Breast epithelium (tissue), 4 donors: ENCODE measurements at places on chromosomes 3 and 15. TPM values are rescaled to one million over a fixed set of nuclear protein-coding genes. Genes with fewer than 3 reads are reported as not detected.

CP gene
- 225 TPM for total RNA-seq

ALS2CL gene
- 22.9 TPM for total RNA-seq

GOLGA8S gene
- 0.44 TPM for total RNA-seq

AGTR1 gene
- total RNA-seq = 77.9 TPM

DNA sequence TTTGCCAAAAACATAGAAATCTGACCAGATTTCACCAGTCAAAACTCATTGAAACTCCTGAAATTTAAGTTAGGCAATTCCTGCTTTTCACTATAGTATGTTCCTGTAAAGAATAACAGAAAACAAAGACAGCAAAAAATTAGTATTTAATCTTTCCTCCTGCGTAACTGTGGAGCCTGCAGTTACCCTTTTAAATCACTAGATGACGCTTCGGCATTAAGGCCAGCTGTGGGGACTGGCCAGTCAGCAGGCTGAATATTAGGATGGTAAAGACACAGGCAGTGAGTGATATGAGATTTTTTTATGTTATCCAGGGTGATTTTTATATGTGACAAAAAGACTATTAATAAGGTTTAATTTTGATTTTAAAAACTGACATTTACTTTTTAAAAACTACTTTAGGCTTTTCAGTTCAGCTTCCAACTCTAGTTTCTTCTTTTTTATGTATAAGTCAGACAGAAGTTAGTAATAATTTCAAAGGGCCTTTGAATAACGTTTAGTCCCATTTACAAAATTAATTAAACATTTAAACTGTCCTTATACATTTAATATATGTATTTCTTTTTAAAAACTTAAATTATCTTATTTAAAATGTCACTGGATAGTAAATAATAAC is 165.1 kb downstream of the PPM1L start:
- H3K27me3 ChIP-seq = no peaks in the 10 kb centered on the region
- H3K4me1 ChIP-seq = no peaks in the 10 kb centered on the region
- no peak for DNase-seq
- H3K4me3 ChIP-seq = no peak overlapping the region

GRCh38 chr3:155069729-155070128 is 10.4 kb upstream of the MME start:
- H3K36me3 ChIP-seq = no peaks in the 10 kb centered on the region
- no peaks in the 10 kb centered on the region for H3K27me3 ChIP-seq
- no peak overlapping the region for H3K27ac ChIP-seq
- no peak for DNase-seq

DNA sequence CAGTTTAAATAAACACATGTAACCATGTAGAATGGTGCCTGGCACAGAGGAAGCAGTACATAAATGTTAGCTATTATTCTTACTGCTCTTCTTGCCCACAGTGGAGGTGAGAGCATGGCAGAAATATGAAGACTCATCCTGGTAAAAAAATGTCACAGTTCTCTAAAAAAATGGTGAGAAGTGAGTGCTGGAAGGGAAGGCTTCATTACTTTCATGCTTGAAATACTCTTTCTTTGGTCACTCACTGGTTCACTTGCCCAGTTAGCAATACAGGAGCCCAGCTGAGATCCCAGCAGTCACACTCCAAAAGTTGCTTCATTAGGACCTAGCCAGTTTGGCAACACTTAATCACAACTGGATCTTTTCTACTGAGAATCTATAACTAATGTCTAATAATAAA is 1017.2 kb downstream of the TUSC7 start:
- DNase-seq = no peak
- no peaks in the 10 kb centered on the region for H3K36me3 ChIP-seq
- no peaks in the 10 kb centered on the region for H3K4me1 ChIP-seq
- H3K27ac ChIP-seq = no peak overlapping the region
- H3K4me3 ChIP-seq = no peak overlapping the region

GRCh38 chr3:58016710-58017109 is 8.5 kb downstream of the FLNB start:
- no peak overlapping the region for H3K4me3 ChIP-seq
- no peak for DNase-seq
- no peaks in the 10 kb centered on the region for H3K36me3 ChIP-seq
- H3K27ac ChIP-seq = no peak overlapping the region
- H3K27me3 ChIP-seq = no peaks in the 10 kb centered on the region

DNA sequence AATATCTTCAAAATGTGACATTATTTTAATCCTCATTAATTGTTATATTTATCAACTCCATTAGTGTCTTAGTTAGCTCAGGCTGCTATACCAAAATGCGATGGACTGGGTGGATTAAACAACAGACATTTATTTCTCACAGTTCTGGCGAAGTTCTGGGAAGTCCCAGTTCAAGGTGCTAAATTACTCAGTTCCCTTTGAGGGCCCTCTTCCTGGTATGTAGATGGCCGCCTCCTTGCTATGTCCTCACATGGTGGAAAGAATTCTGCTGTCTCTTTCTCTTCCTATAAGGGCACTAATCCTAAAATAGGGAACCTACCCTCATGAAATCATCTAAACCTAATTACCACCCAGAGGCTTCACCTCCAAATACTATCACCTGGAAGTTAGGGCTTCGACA is 38.8 kb upstream of the DUT start:
- no peak overlapping the region for H3K4me3 ChIP-seq
- no peaks in the 10 kb centered on the region for H3K4me1 ChIP-seq
- no peaks in the 10 kb centered on the region for H3K27me3 ChIP-seq
- no peaks in the 10 kb centered on the region for H3K36me3 ChIP-seq
